ENCODE measurements at places on chromosomes 5 and 9.

DNA sequence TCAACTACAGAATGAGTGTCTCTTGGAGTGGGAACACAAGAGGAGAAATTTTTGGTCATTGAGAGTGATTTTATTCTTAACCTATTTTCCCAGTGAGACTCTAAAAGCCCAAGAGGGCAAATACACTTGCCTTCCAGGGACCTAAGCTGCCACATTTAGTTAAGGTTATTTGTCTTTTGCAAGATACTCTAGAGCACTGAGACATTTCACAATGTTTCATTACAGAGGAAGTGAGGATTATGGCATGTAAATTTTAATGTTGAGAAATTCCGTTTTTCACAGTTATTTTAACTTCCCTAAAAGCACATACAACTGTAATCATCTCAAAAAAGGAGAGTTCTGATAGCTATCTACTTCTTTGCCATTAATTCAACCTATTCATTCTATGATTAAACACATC is 38.7 kb upstream of the RAB3C start:
- no peak for DNase-seq

DNA sequence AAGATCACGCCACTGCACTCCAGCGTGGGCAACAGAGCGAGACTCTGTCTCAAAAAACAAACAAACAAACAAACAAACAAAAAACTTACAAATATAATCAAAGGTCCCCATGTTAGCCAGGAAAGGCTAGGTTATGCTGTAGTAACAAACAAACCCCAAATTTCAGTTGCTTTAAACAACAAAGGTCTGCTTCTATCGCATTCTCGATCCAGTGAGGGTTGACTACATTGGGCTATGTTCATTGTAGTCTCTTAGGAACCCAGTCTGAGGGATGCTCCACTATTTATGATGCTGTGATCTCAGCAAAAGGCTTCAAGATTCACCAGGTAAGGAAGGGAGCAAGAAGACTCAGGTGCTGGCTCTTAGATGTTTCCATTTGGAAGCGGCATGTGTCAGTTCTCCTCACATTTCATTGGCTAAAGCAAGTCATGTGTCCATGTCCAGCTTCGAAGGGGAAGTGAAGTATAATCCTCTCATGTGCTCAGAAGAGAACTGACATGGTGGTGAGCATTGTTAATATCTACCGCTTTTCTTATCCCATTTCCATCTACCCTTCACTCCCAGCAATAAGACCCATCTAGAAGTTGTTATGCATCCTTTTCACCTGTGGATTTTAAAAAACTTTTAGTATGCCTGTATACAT is 26.5 kb upstream of the NEK6 start:
- no peak for DNase-seq

DNA sequence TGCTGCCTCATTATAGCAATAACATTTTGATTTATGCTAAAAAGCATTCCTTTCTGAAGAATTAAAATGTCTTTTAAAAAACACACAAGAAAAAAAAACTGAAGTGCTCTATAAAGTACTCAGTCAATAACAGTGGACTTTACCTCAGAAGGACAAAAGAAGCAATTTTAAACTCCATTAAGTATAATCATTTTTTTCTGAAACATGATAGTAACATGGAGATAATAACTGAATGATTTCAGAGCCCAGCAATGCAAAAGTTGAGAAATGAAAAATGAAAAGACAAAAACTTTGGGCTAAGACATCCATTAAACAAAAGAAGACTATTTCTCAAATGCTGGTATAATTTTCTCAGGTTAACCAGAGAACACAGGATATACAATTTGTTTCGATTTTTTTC is 78.7 kb downstream of the RFX3 start:
- DNase-seq = no peak

- DNase-seq = no peak
These were observed 291.7 kb upstream of the KCNN2 start for GRCh38 chr5:114070093-114070722.

- DNase-seq = no peak
These were observed 1.9 kb downstream of the NIM1K start for GRCh38 chr5:43193894-43194265.

GRCh38 chr5:154406231-154406630 is 39.6 kb upstream of the SAP30L start:
- DNase-seq = no peak

- no peak for DNase-seq
These were observed 1154.7 kb downstream of the DTWD2 start for GRCh38 chr5:117833691-117834090.

DNA sequence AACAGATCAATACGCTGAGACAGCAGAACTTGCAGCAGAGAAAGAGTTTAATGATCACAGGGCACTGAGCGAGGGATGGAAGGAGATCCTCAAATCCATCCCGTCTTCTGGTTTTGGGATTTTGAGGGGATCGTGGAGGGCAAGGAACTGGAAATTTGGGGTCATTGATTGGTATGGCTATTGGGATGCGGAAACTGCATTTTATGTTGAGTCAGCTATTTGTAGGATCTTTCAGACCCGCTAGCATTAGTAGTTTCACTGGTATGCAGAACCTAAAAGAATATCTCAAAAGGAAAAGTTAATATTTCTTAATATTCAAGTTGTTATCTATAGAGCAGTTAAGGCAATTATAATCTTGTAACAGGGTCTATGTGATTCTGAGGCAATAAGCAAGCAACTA is 771.7 kb upstream of the CTNND2 start:
- DNase-seq = no peak

GRCh38 chr5:54360089-54360488 is 49.7 kb upstream of the ARL15 start:
- no peak for DNase-seq

DNA sequence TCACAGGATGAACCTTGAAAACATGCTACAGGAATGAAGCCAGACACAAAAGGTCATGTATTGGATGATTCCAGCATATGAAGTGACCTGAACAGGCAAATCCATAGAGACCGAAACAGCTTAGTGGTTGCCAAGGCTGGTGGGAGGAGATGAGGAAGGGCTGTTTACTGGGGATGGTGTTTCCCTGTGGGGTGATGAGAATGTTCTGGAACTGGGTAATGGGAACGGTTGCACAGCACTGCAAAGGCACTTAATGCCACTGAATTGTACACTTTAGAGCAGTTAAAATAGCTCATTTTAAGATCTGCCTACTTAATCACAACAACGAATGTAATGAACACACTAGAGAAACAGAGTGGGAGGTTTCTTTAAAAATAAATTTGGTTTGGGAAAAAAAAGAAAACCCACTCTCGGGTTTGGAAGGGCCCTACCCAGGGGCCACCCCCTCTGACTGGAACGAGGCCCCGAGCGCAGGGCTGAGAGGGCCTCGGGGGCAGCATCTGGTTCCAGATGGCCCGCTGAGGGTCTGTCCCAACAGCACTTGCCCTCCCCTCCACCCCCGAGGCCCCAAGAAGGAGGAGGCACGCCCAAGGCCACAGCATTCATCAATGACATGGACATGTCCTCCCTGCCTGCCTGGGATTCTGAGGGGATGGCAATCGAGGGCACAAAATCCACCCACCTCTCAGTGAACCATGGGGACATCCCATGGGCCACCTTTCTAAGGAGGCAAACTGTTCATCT is 31.7 kb downstream of the SARDH start:
- no peak for DNase-seq

GRCh38 chr5:178186427-178186826 is 744 bp downstream of the GMCL2 start:
- no peak for DNase-seq

DNA sequence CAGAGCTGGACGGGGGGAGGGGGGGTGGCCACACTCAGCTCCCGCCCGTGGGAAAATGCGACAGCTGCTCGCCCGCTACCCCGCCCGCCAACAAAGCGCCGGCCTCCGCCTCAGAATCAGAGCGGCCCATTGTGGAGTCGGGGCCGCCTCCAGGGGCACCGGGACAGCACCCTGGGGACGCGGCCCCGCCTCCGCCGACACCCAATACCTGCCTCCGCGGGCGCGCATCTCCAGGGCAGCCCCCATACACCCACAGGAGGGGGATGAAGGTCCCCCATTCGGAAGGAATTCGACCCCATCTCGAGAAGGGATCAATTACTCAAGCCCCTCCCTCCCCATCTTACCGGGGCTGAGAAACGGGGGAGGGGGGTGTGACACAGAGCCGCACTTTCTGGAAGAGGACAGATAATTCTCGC is 1.3 kb downstream of the NOTCH1 start:
- DNase-seq = peak; percentile 69

DNA sequence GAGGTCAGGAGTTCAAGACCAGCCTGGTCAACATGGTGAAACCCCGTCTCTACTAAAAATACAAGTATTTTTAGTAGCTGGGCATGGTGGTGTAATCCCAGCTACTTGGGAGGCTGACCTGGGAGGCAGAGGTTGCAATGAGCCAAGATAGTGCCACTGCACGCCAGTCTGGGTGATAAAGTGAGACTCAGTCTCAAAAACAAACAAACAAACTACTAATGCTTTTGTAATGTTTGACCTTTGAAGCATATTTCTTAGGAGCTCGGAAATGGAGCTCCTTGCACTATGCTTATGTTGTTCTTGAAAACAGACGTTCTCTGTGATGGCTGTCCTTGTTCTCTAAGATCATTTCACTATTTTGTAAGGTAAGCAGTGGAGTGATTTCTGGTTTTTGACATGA is 6.0 kb downstream of the F2RL2 start:
- DNase-seq = no peak

GRCh38 chr9:78238046-78239038 is 2.5 kb downstream of the CEP78 start:
- no peak for DNase-seq

- no peak for DNase-seq
These were observed 266.8 kb downstream of the ARHGEF28 start for GRCh38 chr5:73892806-73893205.

- no peak for DNase-seq
These were observed 32.9 kb downstream of the NTRK2 start for GRCh38 chr9:84702471-84702870.

GRCh38 chr9:83066771-83067170 is 3.8 kb upstream of the RASEF start:
- DNase-seq = no peak

- no peak for DNase-seq
These were observed 203.1 kb downstream of the ROR2 start for GRCh38 chr9:91746904-91747303.

- DNase-seq = no peak
These were observed 246.9 kb downstream of the CYLC2 start for GRCh38 chr9:103242025-103242424.

DNA sequence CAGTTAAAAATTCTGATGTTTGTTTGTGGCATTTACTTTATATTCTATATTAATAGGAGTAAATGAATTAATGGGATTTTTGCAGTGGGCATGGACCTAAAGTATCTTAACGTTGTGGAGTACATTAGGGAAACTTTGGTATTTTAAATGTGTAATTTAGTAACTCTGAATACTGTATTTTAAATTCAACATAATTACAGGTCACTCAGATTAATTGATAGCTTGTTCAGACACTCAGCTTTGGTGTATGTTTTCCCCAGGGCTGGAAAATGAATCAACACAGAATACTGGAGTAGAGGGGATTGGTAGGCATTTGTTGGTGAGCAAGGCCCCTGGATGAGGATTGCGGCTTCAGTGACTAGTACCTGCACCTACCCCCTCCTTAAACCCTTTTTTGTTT is 117.5 kb downstream of the TRIO start:
- DNase-seq = no peak

DNA sequence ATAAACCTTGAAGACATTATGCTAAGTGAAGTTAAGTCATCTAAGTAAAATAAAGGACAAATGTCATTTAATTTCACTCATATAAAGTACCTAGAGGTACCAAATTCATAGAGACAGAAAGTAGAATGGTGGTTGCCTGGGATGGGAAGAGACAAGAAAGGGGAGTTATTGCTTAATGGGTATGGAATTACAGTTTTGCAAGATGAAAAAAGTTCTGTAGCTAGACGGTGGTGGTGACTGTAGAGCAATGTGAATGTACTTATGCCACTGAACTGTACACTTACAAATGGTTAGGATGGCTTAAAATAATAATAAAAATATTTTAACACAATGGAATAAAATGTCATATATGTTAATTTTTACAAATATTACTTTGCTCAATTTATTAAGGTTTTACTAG is 128.0 kb downstream of the MPDZ start:
- DNase-seq = no peak

GRCh38 chr9:5529683-5530221 is 19.4 kb downstream of the PDCD1LG2 start:
- DNase-seq = no peak

- no peak for DNase-seq
These were observed 576.7 kb upstream of the ZNF462 start for GRCh38 chr9:106286249-106286648.

DNA sequence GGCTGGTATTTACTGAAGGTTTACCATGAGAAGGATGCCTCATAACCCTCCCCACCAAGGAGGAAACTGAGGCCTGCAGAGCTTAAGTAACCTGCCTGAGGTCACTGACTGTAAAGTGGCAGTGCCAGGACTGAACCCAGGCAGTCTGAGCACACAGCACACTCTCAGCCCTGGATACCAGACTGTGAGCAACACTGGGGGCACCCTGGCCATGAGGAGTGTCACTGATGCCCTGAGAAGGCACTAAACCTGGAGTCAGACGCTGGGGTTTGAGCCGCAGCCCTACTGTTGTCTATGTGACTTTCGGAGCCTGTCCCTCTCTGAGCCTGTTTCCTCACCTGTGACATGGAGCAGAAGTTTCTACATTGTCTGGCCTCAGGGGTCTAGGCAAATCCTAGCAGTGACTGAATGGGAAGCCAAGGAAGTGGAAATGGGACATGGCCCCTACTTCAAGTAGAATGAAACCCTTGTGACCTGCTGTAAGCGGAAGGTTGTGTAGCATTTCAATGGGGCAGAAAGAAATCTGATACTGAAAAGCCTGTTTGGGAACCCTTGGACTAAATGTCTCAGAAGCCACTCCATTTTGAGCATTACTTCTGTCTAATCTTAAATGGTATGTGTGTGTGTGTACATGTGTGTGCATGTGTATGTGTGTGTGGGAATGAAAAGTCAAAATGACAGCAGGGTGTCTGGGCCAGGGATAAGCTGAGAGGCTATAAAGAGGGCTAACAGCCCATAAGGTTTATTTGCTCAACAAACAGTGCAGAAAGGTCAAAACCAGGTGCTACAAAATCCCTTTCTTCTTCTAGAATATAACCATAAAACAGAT is 36.0 kb downstream of the B4GALT1 start:
- DNase-seq = no peak

GRCh38 chr5:120886351-120886860 is 422.3 kb downstream of the PRR16 start:
- no peak for DNase-seq

- no peak for DNase-seq
These were observed 1944.2 kb upstream of the NUDT12 start for GRCh38 chr5:105506692-105507277.

- no peak for DNase-seq
These were observed 32.9 kb downstream of the PTCD2 start for GRCh38 chr5:72353046-72353445.

DNA sequence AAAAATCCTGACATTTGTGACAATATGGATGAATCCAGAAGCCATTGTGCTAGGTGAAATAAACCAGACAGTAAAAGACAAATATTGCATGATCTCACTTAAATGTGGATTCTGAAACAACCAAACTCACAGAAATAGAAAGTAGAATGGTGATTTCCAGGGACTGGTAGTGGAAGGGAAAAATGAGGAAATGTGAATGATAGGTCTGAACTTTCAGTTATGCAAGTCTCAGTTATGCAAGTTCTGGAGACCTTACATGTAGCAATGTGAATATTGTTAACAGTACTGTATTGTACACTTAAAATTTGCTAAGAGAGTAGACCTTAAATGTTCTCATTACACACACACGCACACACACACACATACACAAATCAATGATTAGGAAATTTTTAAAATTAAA is 84.9 kb downstream of the SLCO4C1 start:
- no peak for DNase-seq

- no peak for DNase-seq
These were observed 232.5 kb downstream of the ARRDC3 start for GRCh38 chr5:91150636-91151035.

GRCh38 chr9:126701813-126702140 is 88.0 kb downstream of the LMX1B start:
- DNase-seq = no peak

All from activated naive CD4-positive, alpha-beta T cell treated with Interleukin-2 at 50 U/mL for 16 hours (primary cell).